ENCODE measurements at places on chromosomes 4 and X. TPM values are rescaled to one million over a fixed set of nuclear protein-coding genes. Genes with fewer than 3 reads are reported as not detected.
A peak's percentile ranks its signal among the peaks of the same experiment; 100 is the strongest.

DNA sequence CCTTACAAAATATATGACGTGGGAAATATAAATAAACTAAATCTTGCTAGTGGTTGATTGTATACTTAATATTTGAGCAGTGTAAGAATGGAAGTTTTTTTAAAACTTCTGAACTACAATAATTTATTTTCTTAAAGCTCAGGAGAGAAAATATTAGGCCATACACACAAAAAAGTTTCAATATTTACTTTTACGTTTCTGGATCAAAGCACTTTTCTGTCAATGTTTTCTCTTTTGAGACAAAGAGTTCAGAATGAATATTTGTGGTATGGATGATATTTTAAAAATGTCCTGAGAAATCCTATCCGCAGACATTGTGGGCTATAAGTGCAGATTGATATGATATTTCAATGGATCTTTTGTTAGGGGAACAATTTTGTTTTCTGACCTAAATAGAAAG is 109.9 kb downstream of the TLL1 start:
- no peaks in the 10 kb centered on the region for H3K27me3 ChIP-seq
- H3K4me1 ChIP-seq = no peaks in the 10 kb centered on the region
- DNase-seq = no peak
- H3K27ac ChIP-seq = no peak overlapping the region
- no peak overlapping the region for H3K4me3 ChIP-seq

- H3K36me3 ChIP-seq = peaks cover 74% of the 10 kb centered on the region
- peaks cover 32% of the 10 kb centered on the region for H3K4me1 ChIP-seq
- H3K4me3 ChIP-seq = no peak overlapping the region
- no peak for DNase-seq
- no peaks in the 10 kb centered on the region for H3K27me3 ChIP-seq
- H3K27ac ChIP-seq = no peak overlapping the region
These were observed 96.2 kb downstream of the CDS1 start for GRCh38 chr4:84678976-84679744.

DNA sequence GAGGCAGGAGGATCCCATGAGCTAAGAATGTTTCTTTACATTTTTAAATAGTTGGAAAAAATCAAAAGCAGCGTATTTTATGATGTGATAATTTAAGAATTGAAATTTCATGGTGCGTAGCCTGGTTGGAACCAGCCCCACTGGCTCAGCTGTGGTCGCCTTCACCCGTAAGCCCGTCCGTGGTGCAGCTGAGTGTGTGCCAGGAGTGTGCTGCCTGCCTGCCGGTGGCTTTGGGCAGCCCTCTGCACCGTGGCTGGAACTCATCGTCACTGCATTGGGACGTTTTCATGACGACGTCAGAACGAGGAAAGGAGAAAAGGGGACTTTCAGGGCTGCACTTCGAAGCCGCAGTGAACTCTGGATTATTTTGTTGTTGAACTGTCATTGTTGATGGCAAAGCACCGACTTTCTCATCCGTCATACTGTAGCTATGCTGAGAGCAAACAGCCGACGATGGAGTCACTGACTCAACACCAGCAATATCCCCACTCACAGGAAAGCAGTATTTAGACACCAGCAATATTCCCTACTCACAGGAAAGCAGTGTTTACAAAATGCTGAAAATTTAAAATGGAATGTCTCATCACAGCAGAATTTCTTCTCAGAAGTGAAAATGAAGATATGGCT is 35.1 kb downstream of the PCGF3 start:
- H3K27me3 ChIP-seq = no peaks in the 10 kb centered on the region
- DNase-seq = peak; percentile 35

- no peaks in the 10 kb centered on the region for H3K4me1 ChIP-seq
- H3K4me3 ChIP-seq = no peak overlapping the region
- no peaks in the 10 kb centered on the region for H3K36me3 ChIP-seq
- no peak overlapping the region for H3K27ac ChIP-seq
- no peak for DNase-seq
These were observed 1494.5 kb downstream of the TECRL start for GRCh38 chr4:62914758-62915157.

Gene ZNF718
- 0.05 TPM for total RNA-seq

- peaks cover 19% of the 10 kb centered on the region for H3K4me1 ChIP-seq
- H3K36me3 ChIP-seq = no peaks in the 10 kb centered on the region
- no peaks in the 10 kb centered on the region for H3K27me3 ChIP-seq
- no peak overlapping the region for H3K4me3 ChIP-seq
- H3K27ac ChIP-seq = peak overlapping the region; percentile 62
These were observed 332.7 kb downstream of the RAPGEF2 start for GRCh38 chr4:159435561-159436023.

Data from SJSA1 (cell line).